ENCODE measurements at places on chromosomes 5 and 9.

- DNase-seq: no peak
Observed at GRCh38 chr9:83061036-83061435, 1.9 kb downstream of the RASEF start.

DNA sequence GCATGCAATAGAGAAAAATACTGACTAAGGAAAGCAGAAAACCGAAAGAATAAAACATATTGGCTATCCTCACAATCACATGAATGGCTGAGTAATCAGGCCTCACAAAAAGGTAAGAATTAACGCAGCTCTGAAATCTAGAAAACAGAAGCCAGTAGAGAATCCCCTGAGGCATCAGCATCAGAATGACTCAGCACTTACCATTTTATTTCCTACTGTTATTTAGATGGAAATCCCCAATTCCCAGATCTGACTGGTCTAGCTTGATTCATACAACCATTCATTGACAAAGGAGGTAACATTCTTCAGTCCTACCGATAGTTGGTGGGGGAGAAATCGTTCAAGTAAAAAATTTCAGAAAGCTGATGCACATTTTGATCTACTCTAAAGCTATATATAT, 1408.4 kb upstream of the WWC1 start:
- DNase-seq: no peak

DNA sequence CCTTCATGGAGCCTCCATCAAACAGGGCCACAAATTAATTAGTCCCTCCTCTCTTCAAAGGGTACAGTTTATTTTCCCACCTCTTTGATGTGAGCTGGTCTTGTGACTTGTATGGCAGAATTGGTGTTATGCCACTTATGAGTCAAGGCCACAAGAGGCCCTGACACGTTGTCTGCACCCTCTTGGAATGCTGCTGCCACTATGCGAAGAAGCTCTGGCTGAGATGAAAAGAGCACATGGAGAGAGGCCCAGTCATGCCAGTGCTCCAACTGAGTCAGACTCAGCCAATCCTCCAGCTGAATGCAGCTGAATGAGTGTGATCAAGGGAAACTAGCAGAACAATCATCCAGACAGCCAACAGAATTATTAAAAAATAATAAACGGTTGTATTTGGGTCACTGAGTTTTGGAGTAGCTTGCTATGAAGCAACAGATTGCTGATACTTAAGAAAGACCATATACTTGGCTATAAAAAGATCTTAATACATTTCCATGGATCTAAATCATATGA, 128.3 kb downstream of the MARCHF11 start:
- DNase-seq: no peak

GRCh38 chr5:3195994-3196393, 399.6 kb upstream of the IRX1 start:
- no peak for DNase-seq

DNA sequence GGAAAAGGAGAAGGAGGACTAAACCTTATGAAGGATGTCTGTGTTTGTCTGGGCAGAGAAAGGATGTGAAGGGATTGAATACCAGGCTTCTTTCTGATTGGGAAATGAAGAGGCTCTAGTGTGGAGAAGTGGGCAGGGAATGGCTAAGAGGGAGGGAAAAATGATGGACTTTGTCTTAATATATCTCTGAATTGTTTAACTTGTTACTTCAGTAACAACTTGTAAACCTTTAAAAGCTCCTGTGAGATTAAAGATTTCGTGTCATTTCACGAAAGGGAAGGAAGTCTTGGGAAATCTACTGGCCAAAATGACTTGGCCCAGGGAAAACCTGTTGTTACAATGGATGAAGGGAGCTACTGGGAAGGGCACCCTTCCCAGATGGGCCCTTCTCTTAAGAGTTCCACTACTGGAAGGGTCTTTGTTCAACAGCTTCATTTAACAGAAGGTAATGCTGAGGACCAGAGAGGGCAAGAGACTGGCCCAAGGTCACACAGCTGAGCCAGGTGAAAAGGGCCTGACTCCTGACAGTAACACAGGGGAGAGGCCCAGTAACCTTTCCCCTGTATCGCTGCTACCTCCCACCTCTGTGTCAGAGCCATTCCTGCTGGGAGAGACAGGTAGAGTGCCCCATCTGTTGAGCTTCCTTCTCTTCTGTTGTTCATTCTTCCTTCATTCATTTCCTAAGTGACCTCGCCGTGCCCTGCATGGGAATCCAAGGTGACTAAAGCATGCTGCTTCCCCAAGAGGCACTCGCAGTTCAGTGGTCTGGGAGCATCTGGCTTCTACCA, 5.1 kb upstream of the TCOF1 start:
- DNase-seq: no peak

DNA sequence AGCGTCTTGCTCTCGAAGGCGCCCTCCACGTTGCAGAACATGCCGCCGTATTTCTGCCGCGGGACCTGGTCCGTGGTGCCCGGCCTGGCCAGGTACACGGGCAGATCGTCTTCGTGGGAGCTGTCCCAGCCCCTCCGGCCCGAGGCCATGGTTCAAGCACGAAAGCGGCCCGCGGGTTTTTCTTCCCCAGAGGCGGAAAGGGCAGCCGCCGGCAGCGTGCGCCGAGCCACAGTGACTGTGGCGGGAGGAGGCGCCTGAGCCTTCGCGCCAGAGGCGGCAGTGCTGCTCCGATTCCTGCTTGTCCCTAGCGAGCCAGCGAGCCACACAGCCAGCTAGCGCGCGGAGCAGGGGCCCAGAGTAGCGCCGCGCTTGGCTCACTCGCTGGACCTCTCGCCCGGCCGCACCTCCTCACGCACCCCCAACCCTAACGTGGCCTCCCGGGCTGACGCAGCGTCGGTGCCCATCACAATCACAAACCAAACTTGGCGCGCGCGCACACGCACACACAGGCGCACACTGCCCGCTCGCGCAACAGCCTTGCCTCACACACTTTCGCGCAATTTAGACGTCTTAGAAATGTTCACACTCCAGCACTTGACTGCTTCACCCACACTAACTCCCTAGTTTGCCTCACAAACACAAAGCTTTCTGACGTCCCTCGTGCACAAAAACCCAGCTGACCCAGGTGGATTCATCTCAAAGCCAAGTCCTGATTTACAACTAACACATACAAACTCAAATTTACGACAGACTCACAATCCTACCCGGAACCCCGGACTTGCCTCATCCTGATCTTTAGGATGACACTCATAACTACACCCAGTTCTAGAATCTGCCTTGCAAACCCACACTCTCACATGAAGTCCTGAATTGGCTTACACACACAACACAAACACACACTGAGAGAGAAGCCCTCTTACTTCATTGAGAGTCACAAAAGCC, at the start of gene DPYSL3:
Gene DPYSL3, minus strand, starts transcription at position 359 of the 942 bp plus-strand sequence. Its CDS starts 210 bp downstream, at position 149.
- no peak for DNase-seq

- no peak for DNase-seq
Observed at GRCh38 chr9:115005322-115005721, 74.9 kb upstream of the TNFSF8 start.

DNA sequence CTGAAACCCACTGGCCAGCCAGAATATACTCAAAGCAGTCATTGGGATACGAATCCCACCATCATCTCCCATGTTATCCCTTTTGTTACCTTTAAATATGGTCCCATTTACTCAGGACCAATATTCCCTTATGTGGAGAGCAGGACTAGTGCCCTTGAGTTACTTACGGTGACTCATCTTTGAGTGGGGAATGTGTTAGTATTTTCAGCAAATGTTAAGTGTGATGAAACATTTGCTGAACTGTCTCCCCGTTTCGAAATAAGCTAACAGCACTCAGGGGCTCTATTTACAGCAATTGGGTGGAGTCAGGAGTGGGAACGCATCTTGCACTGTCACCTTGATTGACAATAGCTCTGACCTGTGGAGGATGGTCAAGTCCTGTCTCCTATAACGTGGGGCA, 67.4 kb downstream of the CTSL start:
- DNase-seq: no peak

- DNase-seq: no peak
Observed at GRCh38 chr5:110815916-110816605, 77.3 kb downstream of the SLC25A46 start.

GRCh38 chr9:133035669-133036068, 4.9 kb downstream of the GTF3C5 start:
- DNase-seq: no peak

DNA sequence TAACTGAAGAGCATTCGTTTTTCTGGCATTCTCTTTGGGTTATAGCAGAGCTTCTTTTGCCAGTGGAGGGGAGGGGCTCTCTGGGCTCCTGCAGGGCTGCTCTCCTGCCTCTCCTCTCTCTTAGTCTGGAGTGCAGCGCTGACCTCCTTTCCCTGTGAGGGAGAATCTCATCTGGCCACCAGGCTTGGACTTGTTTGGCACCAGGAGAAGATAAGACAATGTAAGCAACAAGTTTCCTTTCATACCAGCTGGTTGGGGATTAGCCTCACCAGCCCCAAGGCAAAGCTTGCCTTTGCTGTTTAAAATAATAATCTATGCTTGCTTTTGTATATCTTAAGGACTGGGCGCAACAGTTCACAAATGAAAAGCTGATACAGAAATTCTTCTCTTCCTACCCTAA, 196.4 kb downstream of the TLE4 start:
- no peak for DNase-seq

DNA sequence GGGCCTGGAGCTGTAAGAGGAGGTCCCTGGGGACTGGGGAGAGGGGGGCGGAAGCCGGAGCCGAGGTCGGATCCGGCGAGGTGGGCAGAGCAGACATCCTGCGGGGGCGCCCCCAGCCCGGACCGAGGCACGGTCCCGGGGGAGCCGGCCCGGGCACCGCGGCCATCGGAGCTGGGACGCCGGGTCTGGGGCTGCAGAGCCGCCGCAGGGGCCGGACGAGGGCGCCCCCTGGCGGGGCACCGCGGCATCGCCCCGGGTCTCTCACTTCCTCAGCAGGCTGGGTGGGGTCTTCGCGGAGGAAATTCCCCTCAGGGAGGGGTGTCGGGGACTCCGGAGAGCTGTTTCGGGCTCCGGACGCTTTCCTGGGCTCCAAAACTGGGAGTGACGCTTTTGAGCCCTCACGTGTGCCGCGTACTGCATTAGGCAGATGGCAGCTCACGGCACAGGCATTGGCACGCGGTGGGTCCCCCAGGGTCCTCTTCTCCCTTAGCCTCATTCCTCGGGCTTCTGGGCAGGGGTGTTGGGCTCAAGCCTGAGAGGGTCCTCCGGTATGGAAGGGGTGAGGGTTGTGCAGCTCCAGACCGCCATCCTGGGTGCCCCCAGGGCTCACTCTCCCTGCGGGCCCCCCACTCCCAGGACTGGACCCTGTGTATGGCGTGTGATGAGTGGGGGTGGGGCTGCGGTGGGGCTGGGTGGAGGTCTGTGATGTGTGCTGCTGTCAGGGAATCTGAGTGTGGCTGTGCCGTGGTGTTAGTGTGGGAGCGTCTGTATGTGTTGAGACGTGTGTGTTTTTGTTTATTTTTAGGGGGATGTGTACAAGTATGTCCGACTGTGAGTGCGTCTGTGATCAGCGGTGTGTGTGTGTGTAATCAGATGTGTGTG, 29.6 kb downstream of the LHX2 start:
- no peak for DNase-seq

DNA sequence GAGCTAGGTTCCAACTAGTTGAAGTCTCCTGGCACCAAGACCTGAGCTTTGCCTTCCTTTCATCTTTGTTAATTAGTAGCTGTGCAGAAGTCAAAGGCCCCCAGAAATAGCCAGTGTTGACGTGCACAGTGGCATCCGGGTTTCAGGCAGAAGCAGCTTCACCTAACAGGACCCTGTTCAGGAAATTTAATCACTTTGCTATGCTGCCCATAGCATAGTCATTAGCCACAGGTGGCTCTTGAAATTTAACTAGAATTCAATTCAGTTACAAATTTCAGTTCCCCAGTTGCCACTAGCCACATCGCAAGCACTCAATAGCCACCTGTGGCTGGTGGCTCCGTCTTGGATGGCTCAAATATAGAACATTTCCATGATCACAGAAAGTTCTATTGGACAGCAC, 179.1 kb downstream of the GOLPH3 start:
- DNase-seq: no peak

DNA sequence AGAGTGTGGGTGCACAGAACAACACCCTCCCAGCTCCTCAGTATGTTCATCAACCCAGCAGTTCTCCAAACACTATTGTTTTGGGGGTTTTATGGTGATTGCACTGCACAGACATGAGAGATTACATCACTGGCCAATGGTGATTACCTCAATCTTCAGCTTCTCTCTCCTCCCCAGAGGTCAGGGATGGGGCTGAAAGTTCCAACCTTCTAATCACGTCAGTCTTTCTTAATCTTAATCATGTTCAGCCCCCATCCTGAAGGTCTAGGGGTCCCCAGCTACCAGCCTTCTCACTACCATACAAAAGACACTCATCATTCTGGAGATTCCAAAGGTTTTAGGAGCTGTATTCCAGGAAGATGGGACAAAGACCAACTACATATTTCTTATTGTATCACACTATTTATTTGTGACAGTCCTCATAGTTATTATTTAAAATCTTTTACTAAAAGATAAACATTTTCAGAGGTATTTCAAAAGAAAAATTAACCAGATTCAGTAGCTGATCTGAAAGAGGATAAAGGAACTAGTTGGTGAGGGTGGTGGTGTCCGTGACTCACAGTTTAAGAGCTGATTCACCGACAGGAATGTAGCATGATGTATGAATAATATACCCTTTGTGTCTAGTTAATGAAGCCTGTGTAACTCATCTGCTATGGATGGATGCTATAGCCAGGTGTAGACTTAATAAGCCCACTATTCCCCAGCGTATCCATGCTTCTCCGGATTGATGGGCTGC, 35.6 kb downstream of the RASEF start:
- DNase-seq: no peak

- DNase-seq: no peak
Observed at GRCh38 chr5:101995585-101995984, 300.5 kb downstream of the SLCO4C1 start.

- no peak for DNase-seq
Observed at GRCh38 chr5:135371622-135372232, 27.3 kb downstream of the MACROH2A1 start.

DNA sequence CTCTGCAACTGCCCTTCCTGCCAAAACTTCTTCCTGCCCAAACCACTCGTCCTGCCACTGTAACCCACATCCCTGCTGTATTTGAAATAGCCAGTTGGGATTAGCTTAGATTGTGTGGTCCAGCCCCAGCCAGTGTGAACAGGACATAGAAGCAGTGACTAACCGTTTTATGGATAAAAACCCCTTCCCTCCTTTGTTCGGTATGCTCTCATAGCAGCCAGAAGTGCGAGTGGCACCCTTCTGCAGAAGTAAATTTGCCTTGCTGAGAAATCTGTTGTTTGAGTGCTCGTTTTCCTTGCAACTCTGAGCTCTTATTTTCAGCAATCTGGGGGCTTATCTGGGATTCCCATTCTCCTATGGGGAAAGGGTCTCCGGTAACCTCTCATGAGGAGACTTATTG, 470.0 kb downstream of the PRDM9 start:
- DNase-seq: no peak

Data from NCI-H187 (cell line).